Endodermal cell (in vitro differentiated cells): ENCODE measurements at places on chromosomes 6 and 20.

DNA sequence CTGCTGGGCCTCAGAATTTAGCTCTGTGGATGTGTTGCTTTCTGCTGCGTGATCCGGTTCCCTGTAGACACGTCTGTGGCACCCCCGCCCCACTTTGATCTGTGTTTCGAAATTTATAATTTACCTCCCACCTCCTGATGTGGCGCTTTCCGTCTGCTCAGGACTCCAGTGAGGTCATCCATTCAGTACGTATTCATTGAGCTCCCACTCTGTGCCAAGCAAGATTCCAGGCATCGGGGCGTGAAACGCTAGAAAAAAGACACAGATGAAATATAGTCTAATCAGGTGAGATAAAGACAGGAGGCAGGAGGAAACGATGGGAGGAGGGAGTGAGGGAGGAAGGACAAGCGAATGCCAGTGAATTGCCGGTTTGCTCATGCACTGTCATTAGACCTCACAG, 431.9 kb upstream of the SULF2 start:
- no peaks in the 10 kb centered on the region for H3K36me3 ChIP-seq
- H3K4me3 ChIP-seq = no peak overlapping the region

GRCh38 chr6:89430201-89430962, 2.6 kb upstream of the ANKRD6 start:
- H3K27me3 ChIP-seq = no peaks in the 10 kb centered on the region
- peak overlapping the region; percentile 17 for H3K4me3 ChIP-seq
- H3K4me1 ChIP-seq = peaks cover 6% of the 10 kb centered on the region
- DNase-seq = peak; percentile 76

DNA sequence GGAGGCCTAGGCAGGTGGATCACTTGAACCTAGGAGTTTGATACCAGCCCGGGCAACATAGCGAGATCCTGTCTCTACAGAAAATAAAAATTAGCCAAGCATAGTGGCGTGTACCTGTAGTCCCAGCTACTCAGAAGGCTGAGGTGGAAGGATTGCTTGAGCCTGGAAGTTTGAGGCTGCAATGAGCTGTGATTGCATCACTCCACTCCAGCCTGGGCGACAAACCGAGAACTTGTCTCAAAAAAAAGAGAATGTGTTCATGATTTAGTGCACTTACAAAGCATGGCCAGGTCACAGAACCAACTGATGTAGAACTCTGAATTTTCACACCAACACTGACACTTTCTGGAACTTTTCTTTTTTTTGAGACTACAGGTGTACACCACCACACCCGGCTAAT, 182.7 kb downstream of the ZFP64 start:
- no peak overlapping the region for H3K27ac ChIP-seq
- no peak for DNase-seq
- H3K4me1 ChIP-seq = no peaks in the 10 kb centered on the region
- no peaks in the 10 kb centered on the region for H3K36me3 ChIP-seq
- H3K27me3 ChIP-seq = no peaks in the 10 kb centered on the region
- no peak overlapping the region for H3K4me3 ChIP-seq

DNA sequence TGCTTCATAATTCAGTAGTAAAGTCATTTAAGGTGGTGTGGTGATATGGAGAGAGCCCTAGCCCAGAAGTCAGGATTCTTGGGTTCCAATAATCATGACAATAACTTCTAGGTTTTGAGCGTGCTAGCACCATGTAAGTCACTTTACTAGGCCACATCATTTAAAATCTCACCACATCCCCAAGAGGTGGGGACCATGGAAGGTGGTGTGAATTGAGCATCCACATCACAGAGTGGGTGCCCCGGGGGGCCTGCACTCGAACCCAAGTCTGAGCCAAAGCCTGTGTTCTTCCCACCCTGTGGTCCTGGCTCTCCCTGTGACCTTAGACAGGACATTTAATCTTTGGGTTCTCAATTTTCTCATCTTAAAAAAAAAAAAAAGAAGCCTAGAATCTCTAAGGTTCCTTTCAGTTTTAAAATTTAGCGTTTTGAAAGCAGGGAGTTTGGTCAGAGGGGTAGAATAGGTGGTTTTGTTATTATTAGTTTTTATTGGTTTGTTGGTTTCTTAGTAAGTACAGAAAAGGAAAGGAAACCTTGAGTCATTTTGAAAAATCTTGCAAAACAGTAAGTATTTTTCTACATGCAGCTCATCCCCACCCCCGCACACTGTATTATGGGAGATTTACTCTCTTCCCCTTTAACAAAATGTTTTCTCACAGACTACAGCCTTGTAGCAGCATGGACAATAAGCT, 26.4 kb downstream of the ARMC2 start:
- no peaks in the 10 kb centered on the region for H3K36me3 ChIP-seq
- H3K27ac ChIP-seq = no peak overlapping the region

DNA sequence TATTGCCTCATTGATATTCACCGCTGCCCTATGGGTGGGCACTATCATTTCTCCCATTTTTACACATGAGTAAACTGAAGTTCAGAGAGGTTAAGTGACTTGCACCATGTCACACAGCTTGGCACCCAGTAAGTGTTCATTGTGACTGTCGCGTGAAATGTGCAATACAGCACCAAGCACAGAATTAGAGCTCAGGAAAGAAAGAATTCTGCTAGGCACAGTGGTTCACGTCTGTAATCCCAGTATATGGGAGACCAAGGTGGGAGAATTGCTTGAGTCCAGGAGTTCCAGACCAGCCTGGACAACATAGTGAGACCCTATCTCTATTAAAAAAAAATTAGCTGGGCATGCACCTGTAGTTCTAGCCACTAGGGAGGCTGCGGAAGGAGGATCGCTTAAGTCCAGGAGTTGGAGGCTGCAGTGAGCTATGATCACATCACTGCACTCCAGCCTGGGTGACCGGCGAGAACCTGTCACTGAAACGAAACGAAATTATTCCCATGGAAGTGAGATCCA, 626 bp downstream of the SLC13A3 start:
- peaks cover 73% of the 10 kb centered on the region for H3K27me3 ChIP-seq
- H3K27ac ChIP-seq = no peak overlapping the region
- no peaks in the 10 kb centered on the region for H3K36me3 ChIP-seq
- no peak for DNase-seq
- H3K4me3 ChIP-seq = peak overlapping the region; percentile 69

GRCh38 chr6:105164418-105164817, 15.4 kb downstream of the POPDC3 start:
- H3K27ac ChIP-seq = no peak overlapping the region
- no peaks in the 10 kb centered on the region for H3K36me3 ChIP-seq
- DNase-seq = no peak
- H3K4me1 ChIP-seq = no peaks in the 10 kb centered on the region
- no peak overlapping the region for H3K4me3 ChIP-seq

DNA sequence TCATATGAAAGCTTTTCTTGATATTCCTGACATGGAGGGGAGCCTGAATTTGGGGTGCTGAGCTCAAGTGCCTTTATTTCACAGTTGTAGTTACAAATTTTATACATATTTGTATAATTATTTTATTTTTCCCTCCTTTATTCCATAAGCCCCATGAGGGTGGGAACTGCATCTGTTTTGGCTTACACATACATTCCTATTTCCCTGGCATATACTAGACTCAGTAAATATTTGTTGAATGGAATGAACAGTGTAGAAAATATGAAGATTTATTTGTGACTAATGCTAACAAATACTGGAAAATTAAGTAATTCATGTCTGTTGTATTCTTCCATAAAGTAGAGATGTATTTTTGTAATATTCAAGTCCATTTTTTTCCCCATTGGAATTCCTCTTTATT, 127.1 kb downstream of the MYO6 start:
- no peaks in the 10 kb centered on the region for H3K4me1 ChIP-seq
- no peaks in the 10 kb centered on the region for H3K27me3 ChIP-seq
- no peak overlapping the region for H3K27ac ChIP-seq
- peaks cover 63% of the 10 kb centered on the region for H3K36me3 ChIP-seq

DNA sequence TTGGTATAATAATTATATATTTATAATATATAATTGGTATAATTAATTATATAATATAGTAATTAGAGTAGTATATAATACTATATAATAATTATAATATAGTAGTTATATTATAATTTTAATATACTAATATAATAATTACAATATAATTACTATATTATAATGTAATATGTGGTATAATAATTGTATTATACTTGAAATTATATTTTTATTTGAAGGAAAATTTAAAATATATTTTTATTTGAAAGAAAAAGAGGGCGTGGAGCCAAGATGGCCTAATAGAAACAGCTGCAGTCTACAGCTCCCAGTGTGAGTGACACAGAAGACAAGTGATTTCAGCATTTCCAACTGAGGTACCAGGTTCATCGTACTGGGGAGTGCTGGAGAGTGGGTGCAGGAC, 365.9 kb downstream of the MMUT start:
- no peaks in the 10 kb centered on the region for H3K36me3 ChIP-seq
- H3K4me1 ChIP-seq = no peaks in the 10 kb centered on the region
- H3K27ac ChIP-seq = no peak overlapping the region

GRCh38 chr6:40855168-40855880, 183.7 kb downstream of the UNC5CL start:
- H3K36me3 ChIP-seq = no peaks in the 10 kb centered on the region
- H3K27ac ChIP-seq = no peak overlapping the region
- no peak for DNase-seq
- H3K4me1 ChIP-seq = no peaks in the 10 kb centered on the region

- H3K4me3 ChIP-seq = no peak overlapping the region
- no peaks in the 10 kb centered on the region for H3K27me3 ChIP-seq
- H3K36me3 ChIP-seq = no peaks in the 10 kb centered on the region
Measured at GRCh38 chr6:62740596-62740995, 454.6 kb upstream of the KHDRBS2 start.

GRCh38 chr6:36865835-36866234, 8.8 kb downstream of the PPIL1 start:
- peaks cover 56% of the 10 kb centered on the region for H3K36me3 ChIP-seq
- peaks cover 13% of the 10 kb centered on the region for H3K4me1 ChIP-seq
- no peaks in the 10 kb centered on the region for H3K27me3 ChIP-seq
- no peak overlapping the region for H3K4me3 ChIP-seq

- H3K4me3 ChIP-seq = no peak overlapping the region
- peak overlapping the region; percentile 94 for H3K27ac ChIP-seq
- H3K36me3 ChIP-seq = no peaks in the 10 kb centered on the region
- no peak for DNase-seq
- no peaks in the 10 kb centered on the region for H3K4me1 ChIP-seq
- H3K27me3 ChIP-seq = peaks cover 29% of the 10 kb centered on the region
Measured at GRCh38 chr20:62979876-62980373, 26.8 kb downstream of the BHLHE23 start.
